ENCODE measurements at places on chromosomes 7 and 10.

DNA sequence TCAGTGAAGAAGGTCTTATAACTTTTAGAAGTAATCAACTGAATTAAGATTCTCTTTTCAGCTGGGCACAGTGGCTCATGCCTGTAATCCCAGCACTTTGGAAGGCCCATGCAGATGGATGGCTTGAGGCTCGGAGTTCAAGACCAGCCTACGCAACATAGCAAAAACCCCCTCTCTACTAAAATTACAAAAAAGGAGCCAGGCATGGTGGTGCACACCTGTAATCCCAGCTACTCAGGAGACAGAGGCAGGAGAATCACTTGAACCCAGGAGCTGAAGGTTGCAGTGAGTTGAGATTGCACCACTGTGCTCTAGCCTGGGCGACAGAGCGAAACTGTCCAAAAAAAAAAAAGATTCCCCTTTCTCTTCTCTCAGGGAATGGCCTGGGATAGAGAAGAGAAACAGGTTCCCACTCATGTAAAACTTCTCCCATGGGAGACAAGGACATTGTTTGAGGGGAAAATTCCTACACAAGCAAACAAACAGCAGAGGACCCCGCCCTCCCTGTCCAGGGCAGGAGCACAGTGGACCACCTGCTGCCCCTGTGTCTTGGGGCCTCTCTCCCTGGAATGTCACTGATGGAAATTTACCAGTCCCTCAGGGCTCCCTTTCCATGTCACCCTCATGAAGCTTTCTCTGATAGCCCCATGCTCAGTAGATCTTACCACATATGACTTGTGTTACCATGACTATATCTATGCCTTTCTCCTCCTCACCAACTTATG lies 5.6 kb downstream of the IL2RA start:
- DNase-seq = no peak

DNA sequence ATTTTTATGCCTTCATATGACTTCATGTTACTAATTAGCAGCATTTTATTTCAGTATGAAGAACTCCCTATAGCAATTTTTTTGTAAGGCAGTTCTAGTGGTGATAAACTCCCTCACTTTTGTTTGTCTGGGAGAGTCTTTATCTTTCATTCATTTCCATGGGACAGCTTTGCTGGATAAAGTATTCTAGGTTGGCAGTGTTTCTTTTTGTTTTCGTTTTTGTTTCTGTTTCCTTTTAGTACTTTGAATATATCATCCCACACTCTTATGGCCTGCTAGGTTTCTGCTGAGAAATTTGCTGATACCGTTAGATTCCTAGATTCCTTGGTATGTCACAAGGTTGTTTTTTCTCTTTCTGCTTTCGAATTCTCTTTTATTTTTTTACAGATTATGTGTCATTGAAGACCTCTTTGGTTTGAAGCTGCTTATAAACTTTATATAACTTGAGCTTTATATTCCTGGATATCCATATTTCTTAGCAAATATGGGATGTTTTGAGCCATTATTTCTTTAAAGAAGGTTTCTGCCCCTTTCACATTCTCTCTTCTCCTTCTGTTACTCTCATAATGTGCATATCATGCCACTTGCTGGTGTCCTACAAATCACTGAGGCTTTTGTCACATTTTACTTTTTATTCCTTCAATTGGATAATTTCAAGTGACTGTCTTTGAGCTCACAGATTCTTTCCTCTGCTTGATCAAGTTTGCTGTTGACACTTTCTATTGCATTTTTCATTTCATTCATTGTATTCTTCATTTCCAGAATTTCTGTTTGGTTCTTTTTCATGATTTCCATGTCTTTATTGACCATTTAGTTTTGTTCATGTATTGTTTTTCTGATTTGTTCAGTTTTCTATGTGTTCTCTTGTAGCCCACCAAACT lies 28.9 kb upstream of the AHR start:
- DNase-seq = no peak

- no peak for DNase-seq
Measured at GRCh38 chr10:125375210-125375609, 214.8 kb upstream of the CTBP2 start.

GRCh38 chr7:94245500-94245899 lies 149.2 kb upstream of the COL1A2 start:
- no peak for DNase-seq

GRCh38 chr7:120925392-120925791 lies 25.2 kb upstream of the ING3 start:
- DNase-seq = no peak

DNA sequence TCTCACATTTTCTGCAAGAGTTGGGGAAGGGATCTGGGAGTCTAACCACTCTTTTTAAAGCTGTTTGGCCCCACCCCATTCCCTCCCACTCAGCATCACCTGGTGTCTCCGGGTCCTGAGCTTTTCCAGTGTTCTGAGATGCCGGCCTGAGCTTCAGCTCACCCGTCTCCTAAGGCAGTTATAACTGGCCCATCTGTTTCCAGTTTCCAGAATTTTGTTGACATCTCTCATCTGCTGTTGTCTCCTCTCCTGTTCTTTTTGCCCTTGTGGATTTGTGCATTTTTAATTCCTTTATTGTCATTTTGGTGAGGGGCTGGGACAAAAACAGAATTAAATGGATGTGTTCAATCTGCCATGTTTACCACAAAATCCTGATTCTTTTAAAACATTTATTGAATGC lies 160.6 kb downstream of the C10orf105 start:
- DNase-seq = no peak

DNA sequence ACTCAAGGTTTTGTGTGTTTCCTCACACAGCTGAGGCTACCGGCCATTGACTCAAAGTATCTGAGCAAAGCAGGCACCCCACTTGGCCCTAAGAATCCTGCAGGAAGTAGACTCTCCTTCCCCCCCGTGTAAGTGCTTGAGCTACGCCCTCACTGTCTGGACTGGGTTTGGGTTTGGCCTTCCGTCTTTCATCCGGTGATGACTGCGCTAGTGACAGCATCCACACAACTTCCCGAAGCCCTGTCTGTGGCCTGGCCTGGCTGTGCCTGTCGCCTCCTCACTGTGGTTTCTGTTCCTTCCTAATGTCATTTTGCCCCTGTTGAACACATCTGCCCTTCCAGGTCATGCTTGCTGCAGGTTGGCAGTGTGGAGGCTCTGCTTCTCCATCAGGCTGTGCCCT lies 14.5 kb downstream of the C7orf57 start:
- DNase-seq = no peak

GRCh38 chr7:120539321-120539720 lies 266.3 kb downstream of the KCND2 start:
- no peak for DNase-seq

- no peak for DNase-seq
Measured at GRCh38 chr7:155510975-155511701, 35.2 kb downstream of the CNPY1 start.

DNA sequence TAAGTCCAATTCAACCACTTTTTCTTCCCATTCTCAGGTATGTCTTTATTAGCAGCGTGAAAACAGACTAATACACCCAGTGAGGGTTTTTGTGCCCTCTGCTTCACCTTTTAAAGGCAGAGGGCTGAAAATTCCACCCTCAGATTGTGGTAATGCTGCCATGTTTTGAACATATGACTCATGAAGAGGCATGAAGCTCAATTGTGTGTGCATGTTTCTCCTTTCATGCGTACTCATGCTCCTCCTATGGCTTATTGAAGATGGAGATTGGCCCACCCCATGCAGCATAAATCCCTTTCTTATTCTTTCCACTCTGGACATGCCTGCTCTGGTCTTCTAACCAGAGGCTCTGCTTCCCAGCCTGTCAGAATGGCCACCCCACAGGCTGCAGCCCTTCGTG lies 168.0 kb upstream of the PRKCQ start:
- DNase-seq = no peak

- DNase-seq = no peak
Measured at GRCh38 chr7:43141091-43141490, 28.6 kb downstream of the HECW1 start.

DNA sequence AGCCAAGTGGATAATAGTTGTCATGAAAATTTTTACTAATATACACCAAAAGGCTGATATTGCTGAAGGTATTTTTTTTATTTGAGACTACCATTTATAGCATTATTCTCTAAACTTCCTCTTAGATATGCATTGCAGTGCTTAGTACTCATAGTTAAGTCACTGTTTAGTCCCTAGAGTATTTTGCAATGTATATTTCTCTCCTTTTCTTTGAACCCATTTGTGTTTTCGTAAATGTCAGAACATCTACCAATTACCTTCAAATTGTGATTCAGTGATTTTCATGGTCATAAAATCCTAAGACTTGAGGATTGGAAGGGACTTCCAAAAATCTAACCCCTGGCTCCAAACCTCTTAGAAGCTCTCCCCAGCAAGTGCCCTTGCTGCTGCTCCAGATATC lies 21.5 kb upstream of the CYP26C1 start:
- no peak for DNase-seq

- no peak for DNase-seq
Measured at GRCh38 chr10:113463777-113464176, 89.1 kb upstream of the HABP2 start.

DNA sequence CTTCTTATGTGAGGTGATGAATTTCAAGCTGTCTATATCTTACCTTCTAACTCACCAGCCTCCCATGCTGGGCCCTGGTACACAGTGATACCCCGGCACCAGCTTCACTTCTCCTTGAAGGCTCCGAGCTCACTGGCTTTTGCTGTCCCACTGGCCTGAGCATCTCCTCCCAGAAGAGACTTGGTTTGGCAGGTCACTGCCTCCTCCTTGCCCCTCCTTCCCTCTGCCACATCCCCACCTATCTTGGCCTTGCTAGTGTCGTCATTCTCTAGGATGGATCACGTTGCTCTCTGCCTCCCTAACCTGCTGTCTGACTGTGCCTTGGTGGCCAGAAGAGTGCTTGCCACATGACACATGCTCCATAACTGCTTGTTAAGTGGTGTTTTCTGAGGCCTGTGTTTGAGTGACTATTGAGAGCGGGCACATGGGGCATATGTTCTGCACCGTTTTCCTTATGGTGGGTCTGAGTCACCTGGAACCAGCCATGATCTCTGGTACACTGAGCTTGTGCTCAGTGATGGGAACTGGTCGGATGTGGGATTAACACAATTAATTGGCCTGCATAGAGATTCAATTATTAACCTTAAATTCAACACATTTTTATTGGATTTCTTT lies 86.5 kb downstream of the TMEM178B start:
- DNase-seq = no peak

- DNase-seq = no peak
Measured at GRCh38 chr10:75977139-75977538, 545.7 kb downstream of the LRMDA start.

DNA sequence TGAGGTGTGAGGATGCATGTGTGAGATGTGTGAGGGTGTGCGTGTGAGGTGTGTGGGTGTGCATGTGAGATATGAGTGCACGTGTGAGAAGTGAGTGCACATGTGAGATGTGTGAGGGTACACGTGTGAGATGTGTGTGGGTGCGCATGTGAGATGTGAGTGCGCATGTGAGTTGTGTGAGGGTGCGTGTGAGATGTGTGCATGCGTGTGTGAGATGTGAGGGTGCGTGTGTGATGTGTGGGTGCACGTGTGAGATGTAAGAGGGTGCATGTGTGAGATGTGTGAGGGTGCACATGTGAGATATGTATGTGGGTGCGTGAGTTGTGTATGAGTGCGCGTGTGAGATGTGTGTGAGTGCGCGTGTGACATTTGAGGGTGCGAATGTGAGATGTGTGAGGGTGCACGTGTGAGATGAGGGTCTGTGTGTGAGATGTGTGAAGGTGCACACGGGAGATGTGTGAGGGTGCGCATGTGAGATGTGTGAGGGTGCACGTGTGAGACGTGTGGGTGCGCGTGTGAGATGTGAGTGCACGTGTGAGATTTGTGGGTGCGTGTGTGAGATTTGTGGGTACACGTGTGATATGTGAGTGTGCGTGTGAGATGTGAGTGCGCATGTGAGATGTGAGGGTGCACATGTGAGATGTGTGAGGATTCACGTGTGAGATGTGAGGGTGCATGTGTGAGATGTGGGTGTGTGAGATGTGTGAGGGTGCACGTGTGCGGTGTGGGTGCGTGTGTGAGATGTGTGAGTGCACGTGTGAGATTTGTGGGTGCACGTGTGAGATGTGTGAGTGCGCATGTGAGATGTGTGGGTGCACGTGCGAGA lies 30.5 kb downstream of the PPIF start:
- DNase-seq = no peak

GRCh38 chr10:104123397-104123796 lies 1.4 kb downstream of the SFR1 start:
- no peak for DNase-seq

- no peak for DNase-seq
Measured at GRCh38 chr7:45123913-45124710, 12.6 kb upstream of the TBRG4 start.

DNA sequence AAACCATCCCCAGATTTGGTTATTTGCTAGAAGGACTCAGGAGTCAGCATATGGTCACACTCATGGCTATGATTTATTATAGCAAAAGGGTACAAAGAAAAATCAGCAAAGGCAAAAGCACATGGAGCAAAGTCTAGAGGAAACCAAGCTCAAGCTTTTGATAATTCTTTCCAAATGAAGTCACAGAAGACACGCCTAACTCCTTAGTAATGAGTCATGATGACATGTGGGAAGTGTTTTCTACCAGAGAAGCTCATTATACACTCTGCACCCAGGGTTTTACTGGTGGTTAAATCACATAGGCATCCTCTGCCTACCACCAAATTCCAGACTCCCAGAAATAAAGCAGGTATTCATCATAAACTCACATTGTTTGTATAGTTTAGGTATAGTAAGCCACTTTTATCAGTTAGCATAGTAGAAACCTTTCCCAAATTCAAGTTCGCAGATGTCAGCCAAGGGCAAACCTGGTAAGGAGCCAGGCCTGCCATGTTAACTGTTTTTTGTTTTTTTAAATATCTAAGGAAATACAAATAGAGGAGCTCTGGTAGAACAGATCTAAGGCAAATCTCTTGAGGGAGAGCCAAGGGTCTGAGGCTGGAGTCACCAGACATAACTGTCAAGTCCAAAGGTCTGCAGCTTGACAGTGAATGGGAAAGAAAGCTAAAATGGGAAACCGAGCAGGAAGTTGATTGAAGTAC lies 15.4 kb upstream of the HIBADH start:
- DNase-seq = no peak

DNA sequence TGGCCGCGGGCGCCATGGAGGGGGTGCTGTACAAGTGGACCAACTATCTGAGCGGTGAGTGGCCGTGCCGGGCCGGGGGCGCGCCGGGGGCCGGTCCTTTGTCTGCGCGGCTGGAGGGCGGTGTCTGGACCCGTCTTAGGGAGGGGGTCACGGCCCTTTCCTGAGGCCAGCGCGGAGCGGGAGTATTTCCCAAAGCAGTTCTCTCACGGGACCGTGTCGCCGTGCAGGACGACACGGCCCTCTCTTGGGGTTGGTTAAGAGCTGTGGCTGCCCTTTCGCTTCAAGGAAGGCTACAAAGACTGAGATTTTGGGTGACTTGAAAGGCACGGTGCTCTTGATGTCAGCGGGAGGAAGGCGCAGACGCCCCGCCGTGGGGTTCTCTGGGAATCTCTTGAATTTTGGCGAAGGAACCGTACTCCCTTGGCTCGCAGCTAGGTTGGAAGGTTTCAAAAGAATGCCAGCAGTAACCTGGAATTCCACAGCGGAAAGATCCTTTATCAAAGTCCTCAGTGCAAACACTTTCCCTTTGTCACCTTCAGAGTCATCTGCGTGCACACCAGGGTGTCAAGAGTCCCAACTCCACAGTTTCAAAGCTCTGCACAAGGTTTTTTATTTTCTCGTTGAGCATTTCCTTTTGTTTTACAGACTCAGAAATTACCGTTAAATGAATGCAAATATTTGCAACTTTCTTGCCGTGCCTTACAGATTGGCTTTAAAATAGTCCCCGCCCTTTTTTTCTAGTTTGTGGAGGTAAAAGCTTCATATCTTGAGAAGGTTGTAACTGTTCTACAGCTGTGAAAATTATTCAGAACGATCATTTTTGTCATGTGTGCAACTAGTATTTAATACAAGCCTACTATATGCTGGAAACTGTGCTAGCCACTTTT lies 780 bp downstream of the PLEKHA8 start:
- DNase-seq = no peak

Measured in esophagus squamous epithelium (tissue), 5 donors.